ENCODE measurements at places on chromosomes 16 and 17.

- peak; percentile 72 for DNase-seq
Observed at GRCh38 chr16:11175787-11176341, 80.1 kb downstream of the SOCS1 start.

GRCh38 chr17:82273327-82274133 lies at the start of gene CSNK1D:
Gene CSNK1D, minus strand, starts transcription at chr17:82273700. Its CDS starts 319 bp downstream, at chr17:82273381.
- DNase-seq, result peak; percentile 96

DNA sequence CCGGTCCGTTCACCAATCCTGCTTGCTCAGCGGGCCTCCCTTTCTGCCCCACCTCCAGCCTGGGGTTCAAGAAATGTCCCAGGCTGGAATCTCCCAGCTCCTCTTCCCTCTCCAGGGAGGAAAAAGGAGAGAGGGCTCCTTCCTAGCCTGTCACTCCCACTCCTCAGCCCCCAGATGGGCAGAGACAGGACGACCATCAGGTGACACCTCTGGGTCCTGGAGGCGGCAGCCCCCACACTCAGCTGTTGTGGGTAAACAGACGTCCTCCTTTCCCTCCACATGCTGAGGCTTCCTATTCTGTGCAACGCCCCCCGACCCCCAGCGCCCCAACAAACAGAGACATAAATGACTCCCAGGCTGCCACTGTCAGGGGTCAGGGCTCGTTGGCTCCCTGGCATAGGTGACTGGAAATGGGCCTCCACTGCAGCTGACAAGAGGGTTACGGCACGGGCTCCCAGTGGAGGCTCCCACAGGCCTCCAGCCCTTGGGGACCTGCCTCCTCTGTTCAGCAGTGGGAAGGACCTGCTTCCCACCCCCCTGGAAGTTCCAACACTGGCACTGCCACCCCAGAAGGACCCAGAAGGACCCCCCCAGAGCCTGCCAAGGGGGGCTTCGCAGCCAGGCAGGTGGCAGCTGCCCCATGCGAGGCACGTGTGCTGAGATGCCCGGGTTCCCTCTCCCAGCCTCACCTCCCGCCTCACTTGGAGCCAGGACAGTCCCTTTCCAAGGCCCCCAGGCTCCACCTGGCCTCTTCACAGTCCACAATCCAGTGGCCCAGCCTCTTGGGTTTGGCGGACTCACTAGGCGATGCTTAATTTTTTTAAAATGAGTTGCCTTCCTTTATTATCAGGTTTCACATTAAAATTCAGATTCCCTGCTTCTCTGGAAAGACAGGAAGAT lies 232.3 kb downstream of the KATNIP start:
- DNase-seq, result no peak

GRCh38 chr16:3158510-3159314 lies 23.9 kb downstream of the ZNF213 start:
- peak; percentile 89 for DNase-seq

DNA sequence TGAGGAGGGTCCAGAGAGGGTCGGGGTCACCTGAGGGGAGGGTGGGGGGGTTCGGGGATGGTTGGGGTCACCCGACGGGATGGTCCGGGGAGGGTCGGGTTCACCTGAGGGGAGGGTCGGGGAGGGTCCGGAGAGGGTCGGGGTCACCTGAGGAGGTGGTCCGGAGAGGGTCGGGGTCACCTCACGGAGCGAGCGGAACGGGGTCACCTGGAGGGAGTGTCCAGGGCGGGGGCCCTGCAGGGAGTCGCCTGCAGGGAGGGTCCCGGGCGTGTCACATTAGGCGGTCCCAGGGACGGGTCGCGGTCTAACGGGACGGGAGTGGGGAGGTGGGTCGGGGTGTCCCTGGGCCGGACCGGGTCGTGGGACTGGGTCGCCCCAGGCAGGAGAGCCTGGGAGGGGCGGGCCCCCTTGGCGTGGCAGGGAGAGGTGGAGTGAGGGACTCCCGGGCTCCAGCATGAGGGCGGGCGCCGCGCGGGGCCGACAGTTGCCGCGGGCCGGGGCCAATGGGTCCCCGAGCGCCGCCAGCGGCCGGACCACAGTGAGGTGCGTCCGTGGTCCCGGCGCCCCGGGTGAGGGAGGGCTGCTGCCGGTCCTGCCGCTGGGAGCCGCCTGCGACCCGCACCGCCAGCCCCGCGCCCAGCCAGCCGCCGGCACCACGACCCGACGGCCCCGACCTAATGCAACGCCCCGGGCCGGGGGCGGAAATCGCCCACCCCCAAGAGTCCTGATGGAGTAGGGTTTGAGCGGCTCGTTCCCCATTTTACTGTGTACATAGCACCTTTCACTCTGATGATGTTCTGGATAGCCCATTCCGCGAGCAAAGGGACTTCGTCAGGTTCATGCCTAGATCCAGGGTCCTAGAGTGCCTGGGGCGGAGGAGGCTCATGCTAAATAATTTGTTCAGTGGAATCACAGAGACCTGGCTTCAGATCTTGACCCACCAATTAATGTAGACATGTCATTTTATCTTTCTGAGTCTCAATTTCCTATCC lies 1.2 kb upstream of the ABCA3 start:
- no peak for DNase-seq

DNA sequence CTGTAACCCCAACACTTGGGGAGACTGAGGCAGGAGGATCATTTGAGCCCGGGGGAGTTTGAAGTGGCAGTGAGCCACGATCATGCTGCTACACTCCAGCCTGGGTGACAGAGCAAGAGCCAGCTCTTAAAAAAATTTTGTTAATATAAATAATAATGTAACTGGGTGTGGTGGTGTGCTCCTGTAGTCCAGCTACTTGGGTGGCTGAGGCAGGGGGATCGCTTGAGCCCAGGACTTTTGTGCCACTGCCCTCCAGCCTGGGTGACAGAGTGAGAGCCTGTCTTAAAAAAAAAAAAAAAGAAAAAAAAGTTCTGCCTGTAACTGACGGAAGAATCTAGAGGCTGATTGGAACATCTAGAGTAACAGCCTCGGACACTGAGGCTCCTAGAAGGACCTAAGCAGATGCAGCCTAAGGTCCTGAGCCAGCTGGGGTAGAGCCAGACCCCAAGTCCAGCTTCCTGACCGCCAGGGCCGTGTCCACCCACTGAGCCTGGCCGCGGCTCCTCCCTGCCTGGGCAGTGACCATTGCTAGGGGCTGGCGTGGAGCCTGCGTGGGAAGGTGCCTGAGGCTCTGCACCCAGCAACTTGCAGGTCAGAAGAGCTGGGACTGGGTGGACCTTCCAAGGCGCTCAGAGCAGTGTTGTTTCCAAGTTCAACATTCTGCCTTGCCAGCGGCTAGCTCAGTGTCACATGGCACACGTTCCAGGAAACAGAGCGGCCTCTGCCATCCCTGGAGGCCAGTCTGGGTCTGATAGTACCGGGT lies 209.4 kb upstream of the CIBAR2 start:
- DNase-seq, result no peak

- DNase-seq, result no peak
Observed at GRCh38 chr17:2996810-2997670, 66.4 kb downstream of the OR1D5 start.

GRCh38 chr16:66353055-66353454 lies 13.4 kb upstream of the CDH5 start:
- no peak for DNase-seq

DNA sequence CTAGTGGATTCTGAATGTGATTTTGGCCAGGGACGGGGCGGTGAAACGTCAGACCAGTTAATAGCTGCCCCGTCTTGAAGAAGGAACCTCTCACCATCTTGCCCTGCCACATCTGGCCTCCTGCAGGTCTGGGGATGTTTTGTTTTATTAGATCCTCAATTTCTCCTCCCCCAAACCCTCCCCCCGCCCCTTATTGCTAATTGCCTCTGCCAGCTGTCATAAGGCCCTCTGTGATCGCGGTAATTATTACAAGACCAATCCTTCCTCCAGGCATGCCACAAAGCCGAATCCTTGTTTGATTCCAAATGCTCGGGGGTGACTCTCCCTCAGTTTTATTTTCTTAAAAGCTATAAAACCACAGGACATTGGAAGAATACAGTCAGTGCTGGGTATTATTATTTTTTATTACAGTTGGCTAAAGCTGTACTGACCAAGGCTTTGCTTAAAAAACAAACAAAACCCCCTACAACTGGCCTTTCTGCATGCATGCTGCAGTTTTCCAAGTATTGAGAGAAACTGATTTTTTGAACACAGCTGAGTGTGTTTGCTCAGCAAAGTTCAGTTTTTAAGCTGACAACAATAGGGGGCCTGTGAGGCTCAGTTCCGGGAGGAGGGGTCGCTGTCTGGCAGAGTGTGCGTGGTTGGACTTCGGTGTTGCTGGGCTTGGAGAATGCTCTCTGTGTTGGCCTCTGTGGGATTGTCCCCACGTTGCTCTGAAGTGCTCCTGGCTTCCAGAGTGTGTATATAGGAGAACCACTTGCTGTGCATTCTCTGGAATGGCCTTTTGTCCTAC lies 1.7 kb downstream of the KSR1 start:
- DNase-seq, result no peak

GRCh38 chr17:38786372-38786771 lies 13.0 kb downstream of the PIP4K2B start:
- no peak for DNase-seq

DNA sequence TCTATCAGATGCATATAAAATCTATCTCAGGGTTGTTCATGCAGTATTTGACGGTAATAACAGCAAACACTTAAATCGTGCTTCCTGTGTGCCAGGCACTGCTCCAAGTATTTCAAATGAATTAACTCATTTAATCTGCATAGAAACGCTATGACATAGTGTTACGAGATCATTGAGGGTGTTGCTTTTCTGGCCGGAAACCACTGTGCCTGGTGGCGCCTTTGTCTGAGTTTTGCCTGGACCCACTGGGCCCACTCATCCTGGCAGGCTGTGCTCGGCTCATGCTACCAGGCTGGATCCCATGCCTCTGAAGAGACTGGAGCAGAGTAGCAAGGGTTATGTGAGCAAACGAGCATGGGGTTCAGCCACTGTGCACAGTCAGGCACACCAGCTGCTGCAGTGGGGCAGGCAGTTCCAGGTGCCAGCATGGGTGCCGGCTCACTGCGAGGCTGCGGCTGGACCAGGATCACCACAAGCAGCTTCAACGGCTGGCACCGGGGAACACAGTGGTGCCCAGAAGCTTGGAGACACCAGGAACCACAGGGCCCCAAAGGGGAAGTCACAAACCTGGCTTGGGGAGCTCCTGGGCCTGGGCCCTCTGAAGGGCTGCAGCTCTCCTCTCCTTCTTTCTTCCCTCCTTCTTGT lies 45.9 kb upstream of the CLEC19A start:
- DNase-seq, result no peak

- DNase-seq, result peak; percentile 83
Observed at GRCh38 chr16:88781140-88782077, 3.6 kb downstream of the PIEZO1 start.

GRCh38 chr17:64128787-64129514 lies 993 bp downstream of the ERN1 start:
- no peak for DNase-seq

DNA sequence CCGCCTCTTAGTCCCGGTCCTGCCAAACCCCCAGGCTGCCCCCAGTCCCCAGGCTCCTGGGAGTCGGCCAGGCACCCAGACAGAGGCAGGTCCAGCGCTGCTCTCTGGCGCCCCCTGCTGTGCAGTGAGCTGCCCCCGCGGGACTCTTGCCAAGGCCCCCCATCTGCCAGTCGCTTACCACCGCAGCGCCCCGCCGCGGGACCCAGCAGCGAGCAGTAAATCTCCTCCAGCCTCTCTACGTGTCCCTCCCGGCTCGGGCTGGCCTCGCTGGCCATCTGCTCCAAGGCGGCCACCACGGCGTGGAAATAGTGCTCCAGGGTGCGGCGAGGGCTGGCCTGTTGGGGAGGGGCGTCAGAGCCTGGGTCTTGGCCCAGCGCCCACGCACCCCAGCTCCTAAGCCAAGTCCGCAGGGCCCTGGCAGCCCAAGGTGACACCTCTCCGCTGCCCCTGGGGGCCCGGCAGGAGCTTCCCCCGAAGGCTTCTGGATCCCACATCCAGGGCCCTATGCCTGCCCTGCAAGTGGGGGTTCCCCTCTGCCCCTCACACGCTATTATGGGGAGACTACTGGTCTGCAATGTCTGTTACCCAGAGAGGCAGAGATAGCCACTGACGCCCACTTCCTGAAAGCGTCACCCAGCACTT lies 33.7 kb upstream of the MFSD6L start:
- peak; percentile 80 for DNase-seq

DNA sequence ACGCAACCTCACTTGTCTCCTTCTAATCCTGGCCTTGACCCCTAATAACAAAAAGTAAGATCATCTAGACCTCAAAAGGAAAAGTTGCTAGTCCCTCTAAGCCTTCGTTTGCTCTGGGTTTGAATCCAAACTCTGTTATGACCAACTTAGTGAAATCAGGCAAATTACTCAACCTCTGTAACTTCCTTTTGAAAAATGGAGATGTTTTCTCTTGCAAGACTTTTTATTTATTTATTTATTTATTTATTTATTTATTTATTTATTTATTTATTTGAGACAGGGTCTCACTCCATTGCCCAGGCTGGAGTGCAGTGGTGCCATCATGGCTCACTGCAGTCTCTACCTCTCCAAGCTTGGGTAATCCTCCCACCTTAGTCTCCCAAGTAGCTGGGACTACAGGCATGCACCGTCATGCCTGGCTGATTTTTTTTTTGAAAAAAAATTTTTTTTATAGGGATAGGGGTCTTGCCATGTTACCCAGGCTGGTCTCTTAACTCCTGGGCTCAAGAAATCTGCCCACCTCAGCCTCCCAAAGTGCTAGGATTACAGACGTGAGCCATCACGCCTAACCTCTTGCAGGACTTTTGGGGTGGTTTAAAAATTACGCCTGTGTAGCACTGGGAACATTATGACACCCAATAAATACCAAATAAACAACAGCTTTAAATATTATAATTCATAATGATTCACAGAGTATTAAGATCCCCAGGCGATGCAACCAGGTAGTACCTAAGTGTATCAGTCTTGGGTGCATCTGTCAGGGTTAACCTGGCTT lies 63.4 kb downstream of the PITPNC1 start:
- no peak for DNase-seq

DNA sequence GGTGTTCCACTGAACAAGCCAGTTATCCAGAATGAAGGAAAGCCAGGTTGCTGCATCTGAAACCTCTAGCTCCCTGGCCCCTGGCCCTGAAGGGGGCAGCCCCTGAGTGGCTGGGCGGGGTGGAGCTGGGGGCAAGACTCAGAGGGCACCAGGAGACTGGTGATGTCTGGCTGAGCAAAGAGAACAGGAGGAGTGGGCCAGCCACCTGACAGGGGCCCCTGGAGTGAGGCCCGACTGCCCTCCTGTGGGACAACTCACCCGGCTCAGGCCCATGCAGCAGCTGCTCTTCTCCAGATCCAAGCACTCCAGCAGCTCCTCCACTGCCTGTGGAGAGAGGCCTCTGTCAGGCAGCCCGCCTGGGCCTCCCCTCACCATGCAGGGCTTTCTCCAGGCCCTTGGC lies 60.4 kb downstream of the PIPOX start:
- DNase-seq, result no peak

GRCh38 chr17:77966476-77966875 lies 8.0 kb downstream of the TNRC6C start:
- DNase-seq, result no peak

- no peak for DNase-seq
Observed at GRCh38 chr16:54194334-54194743, 92.2 kb downstream of the IRX3 start.

- no peak for DNase-seq
Observed at GRCh38 chr17:63956296-63956920, 16.3 kb downstream of the SCN4A start.

DNA sequence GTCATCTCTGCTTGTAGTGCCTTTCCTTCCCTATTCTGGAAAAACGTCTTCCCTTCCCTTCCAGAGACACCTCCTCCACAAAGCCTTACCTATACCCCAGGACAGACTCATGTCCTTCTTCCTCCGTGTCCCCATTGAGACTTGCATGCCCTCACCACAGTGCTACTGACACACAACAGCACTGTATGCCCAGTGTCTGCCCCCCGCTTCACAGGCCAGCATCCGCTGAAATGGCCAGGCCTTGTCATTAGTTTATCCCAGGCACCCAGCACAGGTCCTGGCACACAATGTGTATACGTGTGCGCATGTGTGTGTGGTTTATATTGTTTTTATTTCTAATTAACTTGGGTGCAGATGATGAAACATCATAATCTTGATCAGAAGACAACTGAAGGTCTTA lies 130.1 kb upstream of the CCL2 start:
- no peak for DNase-seq

All from stimulated activated CD8-positive, alpha-beta memory T cell treated with anti-CD3 and anti-CD28 coated beads, Interleukin-4, amount 100 ng/mL, for 48 hours (primary cell).